Stimulated activated CD4-positive, alpha-beta T cell treated with anti-CD3 and anti-CD28 coated beads, Interleukin-15, amount 100 ng/mL, for 1 hour (primary cell): ENCODE measurements at places on chromosomes 6 and 20.
A peak's percentile ranks its signal among the peaks of the same experiment; 100 is the strongest.

GRCh38 chr6:113556775-113557174 lies 300.4 kb upstream of the MARCKS start:
- DNase-seq = no peak

DNA sequence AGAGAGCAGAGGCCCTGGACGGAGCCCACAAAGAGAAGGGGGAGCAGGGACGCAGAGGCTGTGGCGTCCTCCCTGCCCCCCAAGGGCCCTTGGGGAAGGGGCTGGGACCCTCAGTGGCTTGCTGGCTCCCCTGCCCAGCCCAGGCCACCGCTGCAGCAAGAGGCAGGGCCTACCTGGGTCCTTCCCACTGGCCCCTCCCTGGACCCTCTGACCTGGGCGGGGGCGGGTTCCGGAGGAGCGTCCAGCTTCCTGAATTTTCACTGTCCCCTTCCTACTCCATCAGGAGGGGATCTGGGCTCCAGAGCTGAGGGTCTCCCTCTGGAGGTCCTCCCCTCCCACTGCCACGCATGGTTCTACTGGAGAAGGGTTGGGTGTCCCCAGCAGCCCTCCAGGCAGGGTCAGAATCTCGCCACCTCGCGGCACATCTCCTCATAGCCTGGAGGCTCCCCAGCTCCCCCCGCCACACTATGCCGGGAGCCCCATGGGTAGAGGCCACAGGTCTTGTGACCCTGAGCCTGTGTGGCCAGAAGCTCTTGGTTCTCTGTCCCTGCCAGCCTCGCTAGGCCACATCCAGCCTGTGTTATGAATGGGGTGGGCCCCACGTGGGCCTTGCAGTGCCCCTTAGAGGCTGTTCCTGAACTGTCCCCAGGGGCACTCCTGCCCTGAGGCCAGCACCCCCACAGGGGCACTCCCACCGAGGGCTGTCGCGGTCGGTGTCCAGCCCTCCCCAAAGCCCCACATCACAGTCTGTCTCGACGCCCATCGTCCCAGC lies 1.0 kb upstream of the SOX18 start:
- no peak for DNase-seq

DNA sequence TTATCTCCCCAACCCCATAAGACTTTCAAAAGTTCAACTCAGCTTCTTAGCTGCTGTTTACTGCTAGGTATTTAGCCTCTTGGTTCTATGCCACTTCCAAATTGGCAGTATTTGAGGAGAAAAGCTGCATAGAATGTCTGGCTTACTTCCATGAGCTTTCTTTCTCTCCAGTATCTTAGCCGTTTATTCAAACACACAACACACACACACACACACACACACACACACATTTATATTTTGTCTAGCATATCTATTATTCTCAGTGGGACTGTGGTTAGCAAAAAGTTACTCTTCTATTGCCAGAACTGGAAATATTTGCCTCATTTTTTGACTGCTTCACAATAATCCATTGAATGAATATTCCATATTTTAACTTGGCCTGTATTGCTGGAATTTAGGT lies 634.2 kb upstream of the IMPG1 start:
- no peak for DNase-seq

DNA sequence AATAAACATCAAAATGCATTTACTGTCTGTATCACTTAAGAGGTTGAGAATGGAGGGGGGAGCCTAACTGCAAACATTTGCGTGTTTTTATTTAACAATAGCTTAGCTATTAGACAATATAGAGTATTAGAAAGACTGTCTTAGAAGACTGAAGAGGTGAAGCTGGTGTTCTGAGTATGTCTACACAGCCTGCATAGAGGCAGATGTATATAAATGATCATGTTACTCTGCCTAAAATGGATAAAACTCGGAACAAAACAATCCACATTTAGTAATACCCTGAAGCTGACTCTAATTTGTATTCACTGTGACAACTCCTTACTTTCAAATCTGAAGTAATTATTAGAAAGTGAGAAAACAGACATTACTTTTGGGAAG lies 181.9 kb downstream of the GMPR start:
- no peak for DNase-seq

- DNase-seq = peak; percentile 34
Observed at GRCh38 chr20:956330-956951, 40.3 kb upstream of the ANGPT4 start.

GRCh38 chr6:72905705-72906478 lies 284.0 kb downstream of the KCNQ5 start:
- no peak for DNase-seq

- no peak for DNase-seq
Observed at GRCh38 chr20:61969806-61970205, 95.9 kb downstream of the TAF4 start.
